Stimulated activated CD4-positive, alpha-beta T cell treated with anti-CD3 and anti-CD28 coated beads, Interleukin-15, amount 100 ng/mL, for 48 hours (primary cell): ENCODE measurements at places on chromosomes 5 and 9.

DNA sequence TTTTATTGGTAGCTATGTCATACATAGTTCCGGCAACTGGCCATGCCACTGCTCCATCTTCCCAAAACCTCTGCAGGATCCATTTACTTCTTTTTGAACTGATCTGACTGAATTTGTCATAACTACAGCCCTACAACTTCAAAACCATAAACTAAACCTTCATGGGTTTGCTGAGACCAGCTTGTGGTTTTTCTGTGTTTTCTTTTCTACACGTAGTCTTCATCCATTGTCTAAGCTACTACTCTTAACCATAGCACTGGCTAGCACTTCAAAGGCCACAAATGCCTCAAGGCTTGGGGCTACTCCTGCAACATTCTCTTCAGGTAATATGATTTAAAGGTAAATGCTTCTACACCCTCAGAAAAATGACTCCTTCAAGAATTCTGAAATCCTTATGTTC lies 9.0 kb upstream of the KIF2A start:
- DNase-seq, result no peak

GRCh38 chr9:106689089-106689488 lies 173.9 kb upstream of the ZNF462 start:
- DNase-seq, result no peak

DNA sequence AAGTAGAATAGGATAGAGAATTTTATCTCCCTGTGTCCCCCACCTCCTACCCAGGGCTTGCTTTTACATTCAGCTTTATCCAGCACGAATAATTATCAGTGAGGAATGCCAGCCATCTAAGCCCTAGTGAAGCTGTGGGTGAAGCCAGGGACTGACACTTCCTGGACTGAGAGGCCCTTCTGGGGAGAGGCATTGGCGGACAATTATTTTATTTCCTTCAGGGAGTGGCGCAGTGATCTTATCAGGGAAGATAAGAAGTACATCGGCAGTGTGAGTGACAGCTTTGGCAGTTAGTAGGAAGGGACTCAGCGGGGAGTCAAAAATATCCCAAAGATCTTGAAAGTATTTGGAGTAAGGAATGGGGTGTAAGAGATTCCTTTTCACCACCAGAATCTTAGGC lies 34.9 kb upstream of the RPS23 start:
- DNase-seq, result no peak

- no peak for DNase-seq
Measured at GRCh38 chr9:95346021-95346420, 28.5 kb upstream of the FANCC start.

DNA sequence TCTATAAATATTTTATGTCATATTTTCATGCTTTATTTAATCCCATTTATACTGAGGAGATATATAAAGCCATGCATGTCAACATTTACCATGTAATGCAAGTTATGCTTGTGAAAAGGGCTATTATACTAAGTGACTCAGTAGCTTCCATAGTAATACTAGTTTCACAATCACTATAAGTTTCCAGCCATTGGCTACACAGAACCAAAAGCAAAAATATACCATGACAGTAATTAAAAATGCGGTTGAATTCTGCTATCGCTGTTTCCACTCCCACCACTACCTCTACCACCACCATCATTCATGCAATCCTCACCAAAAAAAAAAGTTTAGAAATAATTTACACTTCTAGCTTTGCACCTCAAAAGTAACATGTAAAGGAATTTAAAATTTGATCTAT lies 60.2 kb downstream of the MLLT3 start:
- DNase-seq, result no peak

GRCh38 chr5:130385656-130386055 lies 481.4 kb downstream of the CHSY3 start:
- DNase-seq, result no peak

GRCh38 chr5:135136546-135136945 lies 102.5 kb upstream of the PITX1 start:
- DNase-seq, result no peak

DNA sequence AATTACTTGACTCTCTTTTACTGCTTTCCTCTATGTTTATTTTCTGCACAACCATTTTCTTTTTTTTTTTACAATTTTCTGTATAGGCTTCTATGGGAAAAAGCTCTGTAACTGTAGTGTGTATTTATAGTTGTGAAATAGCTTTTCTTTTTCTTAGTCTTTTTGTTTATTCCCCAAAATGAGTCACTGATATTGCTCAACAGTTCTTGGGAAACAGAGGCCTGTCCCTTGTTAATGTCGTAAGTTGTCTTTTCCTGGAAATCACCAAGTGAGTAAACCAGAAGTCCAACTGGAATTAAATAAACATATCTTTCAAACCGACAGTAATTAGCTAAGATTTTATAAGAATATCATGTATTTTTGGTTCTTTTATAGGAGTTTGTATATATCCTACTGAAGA lies 325.1 kb upstream of the PRR16 start:
- DNase-seq, result no peak

DNA sequence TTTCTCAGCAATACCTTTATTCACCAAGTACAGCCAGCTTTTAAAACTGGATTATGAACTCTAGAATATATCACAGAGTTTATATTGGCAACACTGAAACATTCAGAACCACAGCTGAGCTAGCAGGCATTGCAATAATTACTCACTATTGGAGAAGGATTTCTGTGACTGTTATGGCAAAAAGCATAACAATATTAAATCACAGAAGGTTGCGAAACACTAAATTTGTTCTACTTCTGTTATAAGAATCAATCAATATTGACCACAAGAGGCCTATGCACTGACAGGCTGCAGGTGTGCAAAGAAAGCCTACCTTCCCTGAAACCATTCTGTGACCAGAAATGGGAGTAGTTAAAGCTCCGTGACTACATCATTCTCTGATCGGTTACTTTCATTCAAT lies 59.2 kb downstream of the AP3B1 start:
- DNase-seq, result no peak

GRCh38 chr5:82031220-82032119 lies 59.6 kb downstream of the ATG10 start:
- DNase-seq, result no peak

DNA sequence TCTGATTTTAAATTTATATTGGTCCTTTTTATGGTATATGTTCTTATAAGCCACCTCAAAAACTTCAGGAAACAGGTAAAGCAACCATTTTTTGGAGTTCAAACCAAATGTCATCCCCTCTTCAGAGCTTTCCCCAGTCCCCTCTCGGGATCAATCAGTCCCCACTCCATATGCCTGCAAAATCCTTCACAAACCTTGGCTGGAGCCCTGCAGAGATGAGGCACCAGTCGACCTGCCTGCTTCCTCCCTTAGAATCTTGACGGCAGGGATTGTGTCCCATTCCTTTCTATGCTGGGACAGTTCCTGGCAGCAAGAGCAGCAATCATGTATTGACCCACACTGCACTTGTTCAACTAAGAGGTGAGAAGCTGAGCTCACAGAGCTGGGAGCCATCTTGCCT lies 22.6 kb downstream of the B4GALT1 start:
- DNase-seq, result no peak

DNA sequence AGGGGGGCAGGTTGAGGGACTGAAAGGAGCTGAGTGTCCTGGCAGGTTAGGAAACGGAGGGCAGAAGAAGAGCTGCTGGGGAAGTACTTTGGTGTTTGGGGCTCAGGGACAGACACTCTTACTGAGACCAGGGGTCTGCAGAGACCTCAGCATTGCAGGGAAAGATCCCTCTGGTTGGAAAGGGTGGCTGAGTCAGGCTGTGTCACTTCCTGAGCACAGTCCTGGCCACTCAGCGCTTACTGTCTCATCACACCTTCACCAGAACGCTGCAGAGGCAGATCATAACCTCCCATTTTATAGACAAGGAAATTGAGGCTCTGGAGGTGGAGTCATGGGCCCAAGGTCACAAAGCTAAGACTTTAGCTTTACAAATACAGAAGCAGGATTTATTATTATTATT lies 54.3 kb downstream of the LMX1B start:
- DNase-seq, result no peak

GRCh38 chr9:589723-590122 lies 251.8 kb upstream of the DMRT1 start:
- no peak for DNase-seq

DNA sequence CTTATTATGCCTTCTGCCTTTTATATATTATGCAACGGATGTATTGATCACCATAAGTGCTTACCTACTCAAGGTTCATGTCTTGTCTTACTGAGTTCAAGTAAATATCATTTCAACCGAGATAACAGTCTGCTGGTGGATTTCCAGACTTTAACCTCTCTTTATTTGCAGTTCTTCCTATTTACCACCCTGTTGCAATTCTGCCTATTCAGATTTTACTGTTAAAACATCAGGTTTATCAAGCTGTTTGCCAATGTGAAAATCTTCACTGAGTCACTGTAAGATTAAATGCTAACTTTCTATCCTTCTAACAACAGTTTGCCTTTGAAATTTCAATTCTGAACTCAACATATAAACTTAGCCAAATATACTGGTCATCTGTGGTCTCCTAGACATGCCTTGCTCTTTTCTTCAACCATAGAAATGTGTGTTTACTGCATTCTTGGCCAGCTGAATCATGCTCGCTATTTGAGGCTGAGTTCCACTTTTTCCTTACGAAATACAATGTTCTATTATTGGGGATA lies 471.7 kb upstream of the RORB start:
- DNase-seq, result no peak
